ENCODE measurements at places on chromosomes 11 and 22. TPM values are rescaled to one million over a fixed set of nuclear protein-coding genes. Genes with fewer than 3 reads are reported as not detected.

The CYTH4 gene
- not detected for total RNA-seq

The PLEKHA7 gene
- 5.4 TPM for total RNA-seq

The SCN2B gene
- not detected for total RNA-seq

The MRGPRE gene
- not detected for total RNA-seq

GRCh38 chr11:82494988-82495432, 238.7 kb downstream of the FAM181B start:
- peak; percentile 45 for DNase-seq

- DNase-seq: no peak
Measured at GRCh38 chr11:122330279-122330965, 214.4 kb upstream of the BLID start.

Data from A673 (cell line).